Mesendoderm (in vitro differentiated cells): ENCODE measurements at places on chromosomes 4 and X.

GRCh38 chrX:134146493-134146892, 90.5 kb upstream of the CCDC160 start:
- DNase-seq = peak; percentile 72

DNA sequence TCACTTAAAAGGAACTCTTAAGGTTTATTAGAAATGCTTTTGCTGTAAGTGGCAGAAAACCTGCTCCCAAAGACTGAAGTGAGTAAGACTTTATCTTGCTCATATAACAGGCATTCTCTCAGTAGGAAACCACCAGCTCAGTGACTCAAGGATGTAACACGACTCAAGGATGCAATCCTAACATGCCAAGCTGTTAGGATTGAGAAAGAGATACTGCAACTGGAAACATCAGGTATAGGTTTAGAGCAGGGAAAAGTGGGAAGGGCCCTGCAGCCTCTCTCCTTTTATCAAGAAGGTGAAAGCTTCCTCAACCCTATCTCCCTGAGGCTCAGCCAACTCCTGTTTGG, 11.9 kb upstream of the SLC9A7 start:
- peak; percentile 88 for DNase-seq

- no peak for DNase-seq
Observed at GRCh38 chr4:122899682-122900081, 22.7 kb downstream of the NUDT6 start.

GRCh38 chr4:82784681-82785610, 13.7 kb downstream of the SCD5 start:
- DNase-seq = peak; percentile 80

GRCh38 chr4:90958256-90958895, 831.2 kb downstream of the CCSER1 start:
- peak; percentile 78 for DNase-seq

GRCh38 chrX:118225711-118226428, 109.3 kb upstream of the KLHL13 start:
- DNase-seq = peak; percentile 2

DNA sequence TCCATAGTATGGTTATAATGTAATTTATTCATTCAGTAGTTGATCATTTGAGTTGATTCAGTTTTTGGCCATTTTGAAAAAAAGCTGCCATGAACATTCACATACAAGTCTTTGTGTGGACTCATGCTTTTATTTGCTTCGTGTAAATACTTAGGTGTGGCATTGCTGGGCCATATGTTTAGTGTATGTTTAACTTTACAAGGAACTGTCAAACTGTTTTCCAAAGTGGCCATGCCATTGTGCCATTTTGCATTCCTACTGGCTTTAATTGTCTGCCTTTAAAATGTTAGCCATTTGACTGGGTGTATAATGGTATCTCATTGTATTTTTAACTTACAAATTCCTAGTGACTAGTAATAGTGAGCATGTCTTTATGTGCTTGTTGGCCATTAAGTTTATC, 8.8 kb downstream of the MTM1 start:
- no peak for DNase-seq
